ENCODE measurements at places on chromosomes 5 and 9.
A peak's percentile ranks its signal among the peaks of the same experiment; 100 is the strongest.

- H3K27me3 ChIP-seq = no peaks in the 10 kb centered on the region
- no peaks in the 10 kb centered on the region for H3K4me1 ChIP-seq
- no peak for DNase-seq
Measured at GRCh38 chr9:76603931-76604570, 145.1 kb downstream of the GCNT1 start.

DNA sequence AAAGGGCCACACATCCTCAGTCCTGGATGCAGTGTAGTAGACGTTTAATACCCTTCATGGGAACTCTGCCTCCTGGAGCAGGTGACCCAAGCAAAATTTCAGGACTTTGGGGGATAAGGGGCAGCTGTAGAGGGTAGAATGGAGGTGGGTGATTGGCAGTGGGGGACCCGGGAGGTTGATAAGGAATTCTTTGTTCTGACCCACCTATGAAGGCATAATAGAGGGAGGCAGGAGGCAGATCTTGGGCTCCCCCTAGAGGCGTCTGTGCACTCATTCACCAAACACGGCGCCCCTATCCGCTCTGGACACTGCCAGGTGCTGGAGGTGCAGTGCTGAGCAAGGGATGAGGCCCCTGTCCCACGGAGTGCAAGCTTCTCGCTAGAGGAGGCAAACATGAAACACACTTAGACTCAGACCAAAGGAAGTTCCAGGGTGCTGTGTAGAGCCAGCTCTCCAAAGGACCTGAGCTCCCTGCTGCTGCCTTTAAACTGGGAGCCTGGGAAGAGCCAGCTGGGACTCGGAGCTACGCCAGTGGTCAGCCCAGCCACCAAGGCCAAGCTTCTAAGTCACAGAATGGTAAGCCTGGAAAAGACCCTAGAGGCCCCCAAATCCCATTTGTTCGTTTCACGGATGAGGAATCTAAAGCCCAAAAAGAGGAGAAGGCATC, 7.7 kb downstream of the IL17B start:
- no peaks in the 10 kb centered on the region for H3K4me1 ChIP-seq
- H3K27me3 ChIP-seq = no peaks in the 10 kb centered on the region
- no peak overlapping the region for H3K27ac ChIP-seq
- no peaks in the 10 kb centered on the region for H3K36me3 ChIP-seq
- DNase-seq = peak; percentile 74

DNA sequence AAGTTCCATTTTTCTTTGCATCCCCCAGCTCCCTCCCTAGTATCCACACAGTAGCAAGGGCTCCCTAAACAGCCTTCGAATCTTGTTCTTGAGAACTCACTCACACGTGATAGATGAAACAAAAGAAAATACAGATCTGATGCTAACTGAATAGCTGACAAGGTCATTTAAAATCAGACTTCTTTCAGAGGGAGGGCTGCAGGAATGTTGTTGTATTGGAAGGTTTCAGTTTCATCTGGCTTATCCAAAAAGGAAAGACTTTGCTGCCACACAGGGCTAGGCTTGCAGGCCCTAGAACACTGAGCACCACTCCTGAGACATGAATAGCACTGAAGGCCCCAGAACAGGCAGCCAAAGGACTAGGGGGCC, 3.2 kb downstream of the CD180 start:
- H3K4me3 ChIP-seq = no peak overlapping the region
- no peaks in the 10 kb centered on the region for H3K27me3 ChIP-seq
- no peak overlapping the region for H3K27ac ChIP-seq

DNA sequence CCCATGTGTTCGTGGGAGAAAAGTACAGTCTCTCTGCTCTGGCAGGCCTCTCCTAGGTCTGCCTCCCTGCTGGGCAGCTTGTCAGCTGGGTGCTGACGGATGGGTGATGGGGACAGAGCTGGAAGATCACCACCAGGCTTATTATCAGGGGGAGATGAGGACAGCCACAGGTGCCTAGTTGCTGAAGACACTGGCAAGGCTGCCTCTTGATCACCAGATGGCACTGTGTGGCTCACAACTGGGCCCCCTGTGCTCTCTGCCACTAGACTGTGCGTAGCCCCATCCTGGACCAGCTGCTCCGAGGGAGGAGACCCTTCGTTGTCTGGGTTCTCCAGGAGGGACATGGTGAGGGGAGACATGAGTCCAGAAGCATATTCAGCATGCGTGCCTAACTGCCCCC, 73.0 kb downstream of the KIF24 start:
- DNase-seq = no peak
- peaks cover 9% of the 10 kb centered on the region for H3K4me1 ChIP-seq
- peaks cover 15% of the 10 kb centered on the region for H3K36me3 ChIP-seq
- H3K27me3 ChIP-seq = no peaks in the 10 kb centered on the region

DNA sequence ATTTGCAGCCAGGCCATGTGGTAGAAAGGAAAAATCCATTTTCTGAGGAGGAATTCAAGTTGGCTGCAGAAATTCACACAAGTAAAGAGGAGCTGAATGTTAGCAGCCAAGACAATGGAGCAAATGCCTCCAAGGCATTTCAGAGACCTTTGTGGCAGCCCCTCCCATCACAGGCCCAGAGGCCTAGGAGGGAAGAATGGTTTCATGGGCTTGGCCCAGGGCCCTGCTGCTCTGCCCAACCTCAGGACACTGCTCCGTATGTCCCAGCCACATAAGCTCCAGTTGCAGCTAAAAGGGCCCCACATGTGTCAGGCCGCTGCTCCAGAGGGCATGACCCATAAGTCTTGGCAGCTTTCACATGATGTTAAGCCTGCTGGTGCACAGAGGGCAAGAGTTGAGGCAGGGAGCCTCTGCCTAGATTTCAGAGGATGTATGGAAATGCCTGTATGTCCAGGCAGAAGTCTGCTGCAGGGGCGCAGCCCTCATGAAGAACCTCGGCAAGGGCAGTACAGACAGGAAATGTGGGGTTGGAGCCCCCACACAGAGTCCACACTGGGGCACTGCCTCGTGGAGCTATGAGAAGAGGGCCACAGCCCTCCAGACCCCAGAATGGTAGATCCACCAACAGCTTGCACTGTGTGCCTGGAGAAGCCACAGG, 144.2 kb upstream of the EPB41L4A start:
- no peaks in the 10 kb centered on the region for H3K36me3 ChIP-seq
- no peaks in the 10 kb centered on the region for H3K4me1 ChIP-seq
- H3K27ac ChIP-seq = no peak overlapping the region
- H3K4me3 ChIP-seq = no peak overlapping the region

GRCh38 chr9:11686733-11687132, 1006.5 kb upstream of the TYRP1 start:
- no peaks in the 10 kb centered on the region for H3K4me1 ChIP-seq
- no peak for DNase-seq
- H3K36me3 ChIP-seq = no peaks in the 10 kb centered on the region
- H3K27me3 ChIP-seq = no peaks in the 10 kb centered on the region

DNA sequence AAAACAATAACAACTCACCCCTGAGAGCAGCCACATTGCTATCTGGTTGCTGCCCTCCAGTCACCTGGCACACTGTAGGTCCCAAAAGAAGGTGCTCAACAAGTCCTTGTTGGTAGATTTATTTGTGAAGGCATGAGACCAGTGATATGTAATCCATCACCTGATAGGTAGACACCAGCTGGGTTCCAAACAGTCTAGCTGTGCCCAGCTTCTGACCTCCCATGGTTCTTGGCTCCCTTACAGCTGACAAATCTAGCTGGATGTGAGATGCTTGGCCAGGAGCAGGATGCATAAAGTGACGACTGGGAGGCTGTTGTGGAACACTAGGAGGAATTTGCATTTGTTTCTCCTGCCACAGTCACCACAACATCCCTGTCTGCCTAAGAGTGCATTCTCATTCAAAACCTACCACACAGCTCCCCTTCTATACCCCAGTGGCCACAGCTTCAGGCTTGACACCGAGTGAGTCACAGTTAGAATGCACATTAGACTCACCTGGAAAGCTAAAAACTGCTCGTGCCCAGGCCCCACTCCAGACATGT, 7.8 kb upstream of the VLDLR start:
- no peaks in the 10 kb centered on the region for H3K4me1 ChIP-seq
- no peaks in the 10 kb centered on the region for H3K27me3 ChIP-seq
- no peak for DNase-seq

DNA sequence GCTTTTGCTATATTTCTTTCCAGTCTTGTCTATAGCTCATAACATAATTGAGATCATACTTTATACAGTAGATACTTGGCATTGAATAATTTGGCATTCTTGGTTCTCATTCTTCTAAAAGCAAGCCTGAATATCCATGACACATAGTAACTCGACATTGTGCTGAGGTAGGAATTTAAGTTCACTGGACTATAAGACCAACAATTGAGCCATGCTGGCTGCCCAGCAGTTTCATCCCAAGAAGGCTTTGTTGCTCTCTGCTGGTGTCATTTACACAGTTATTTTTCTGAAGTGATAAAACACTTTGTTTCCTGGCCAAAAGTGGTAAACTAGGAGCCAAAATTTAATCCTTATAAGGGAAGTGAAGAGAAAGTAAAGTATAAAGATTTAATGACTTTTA, 192.0 kb downstream of the ADAMTSL1 start:
- H3K4me1 ChIP-seq = peaks cover 14% of the 10 kb centered on the region
- H3K27me3 ChIP-seq = no peaks in the 10 kb centered on the region
- no peak overlapping the region for H3K4me3 ChIP-seq
- no peaks in the 10 kb centered on the region for H3K36me3 ChIP-seq
- no peak for DNase-seq
- no peak overlapping the region for H3K27ac ChIP-seq

DNA sequence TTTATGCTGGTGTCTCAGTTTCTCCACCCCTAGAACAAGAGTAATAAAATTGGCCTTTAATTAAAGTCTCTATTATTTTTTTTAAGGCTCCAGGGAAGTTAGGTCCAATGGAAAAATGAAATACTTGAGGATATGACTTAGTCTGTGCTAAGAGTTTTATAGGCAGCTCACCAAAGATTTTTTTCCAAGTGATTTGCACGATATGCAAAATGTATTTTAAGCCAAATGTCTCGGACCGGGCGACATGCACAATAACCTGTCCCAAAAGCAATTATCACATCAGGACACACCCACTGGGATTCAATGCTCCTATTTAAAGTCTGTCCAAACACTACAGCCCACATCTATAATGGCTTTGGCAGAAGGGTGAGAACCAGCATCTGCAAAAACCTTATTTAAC, 136.1 kb upstream of the ANKH start:
- H3K4me3 ChIP-seq = no peak overlapping the region
- H3K27me3 ChIP-seq = no peaks in the 10 kb centered on the region
- no peaks in the 10 kb centered on the region for H3K36me3 ChIP-seq
- peak overlapping the region; percentile 87 for H3K27ac ChIP-seq
- H3K4me1 ChIP-seq = peaks cover 21% of the 10 kb centered on the region
- DNase-seq = no peak

DNA sequence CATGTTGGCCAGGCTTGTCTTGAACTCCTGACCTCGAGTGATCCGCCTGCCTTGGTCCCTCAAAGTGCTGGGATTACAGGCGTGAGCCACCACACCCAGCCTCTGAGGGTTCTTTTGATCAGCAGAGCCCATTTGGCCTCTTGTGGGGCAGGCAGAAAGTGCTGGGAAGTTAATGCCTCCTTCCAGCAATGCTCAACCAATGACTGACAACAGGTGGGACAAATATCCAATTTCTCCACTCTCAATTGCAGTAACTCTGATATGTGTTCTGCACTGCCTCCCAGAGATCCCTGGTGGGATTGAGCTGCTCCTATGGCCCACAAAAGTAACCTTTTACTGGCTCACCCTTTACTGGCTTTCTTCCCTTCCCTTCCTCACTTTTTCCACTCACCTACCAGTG, 79.9 kb upstream of the APC start:
- no peaks in the 10 kb centered on the region for H3K36me3 ChIP-seq
- H3K27ac ChIP-seq = no peak overlapping the region
- H3K4me1 ChIP-seq = no peaks in the 10 kb centered on the region

GRCh38 chr9:110797611-110798010, 129.0 kb downstream of the MUSK start:
- no peak for DNase-seq
- H3K27ac ChIP-seq = no peak overlapping the region
- no peaks in the 10 kb centered on the region for H3K27me3 ChIP-seq
- no peak overlapping the region for H3K4me3 ChIP-seq

- H3K4me1 ChIP-seq = no peaks in the 10 kb centered on the region
- no peaks in the 10 kb centered on the region for H3K27me3 ChIP-seq
- H3K4me3 ChIP-seq = no peak overlapping the region
- H3K36me3 ChIP-seq = no peaks in the 10 kb centered on the region
Measured at GRCh38 chr9:134062461-134063087, 5.3 kb downstream of the BRD3 start.

GRCh38 chr5:119309326-119309725, 46.5 kb upstream of the TNFAIP8 start:
- DNase-seq = no peak
- no peak overlapping the region for H3K4me3 ChIP-seq
- H3K4me1 ChIP-seq = no peaks in the 10 kb centered on the region
- H3K27me3 ChIP-seq = no peaks in the 10 kb centered on the region

- H3K27me3 ChIP-seq = no peaks in the 10 kb centered on the region
- H3K4me1 ChIP-seq = peaks cover 4% of the 10 kb centered on the region
- no peak overlapping the region for H3K27ac ChIP-seq
- H3K36me3 ChIP-seq = no peaks in the 10 kb centered on the region
- H3K4me3 ChIP-seq = no peak overlapping the region
Measured at GRCh38 chr5:96905864-96906263, 29.6 kb downstream of the ERAP2 start.

DNA sequence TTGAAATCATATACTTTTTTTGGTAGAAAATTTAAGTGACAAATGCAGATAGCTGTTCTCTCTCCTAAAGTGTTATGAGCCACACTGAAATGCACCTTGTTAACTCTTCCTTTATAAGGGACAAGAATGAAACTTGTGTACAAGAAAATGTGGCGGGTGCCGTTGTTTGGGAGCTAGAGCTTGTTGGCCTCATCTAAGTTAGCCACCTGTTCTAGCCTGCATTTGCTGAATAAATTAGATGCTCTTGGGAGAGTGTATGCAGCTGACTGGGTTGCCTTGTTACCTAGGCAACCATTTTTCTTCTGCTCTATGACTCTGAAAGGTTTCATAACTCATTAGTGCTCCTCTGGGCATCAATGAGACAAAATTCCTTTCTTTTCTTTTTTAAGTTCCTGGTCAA, 174.3 kb downstream of the TAF11L14 start:
- H3K27me3 ChIP-seq = no peaks in the 10 kb centered on the region
- no peaks in the 10 kb centered on the region for H3K36me3 ChIP-seq
- no peak overlapping the region for H3K4me3 ChIP-seq
- no peaks in the 10 kb centered on the region for H3K4me1 ChIP-seq
- no peak overlapping the region for H3K27ac ChIP-seq

DNA sequence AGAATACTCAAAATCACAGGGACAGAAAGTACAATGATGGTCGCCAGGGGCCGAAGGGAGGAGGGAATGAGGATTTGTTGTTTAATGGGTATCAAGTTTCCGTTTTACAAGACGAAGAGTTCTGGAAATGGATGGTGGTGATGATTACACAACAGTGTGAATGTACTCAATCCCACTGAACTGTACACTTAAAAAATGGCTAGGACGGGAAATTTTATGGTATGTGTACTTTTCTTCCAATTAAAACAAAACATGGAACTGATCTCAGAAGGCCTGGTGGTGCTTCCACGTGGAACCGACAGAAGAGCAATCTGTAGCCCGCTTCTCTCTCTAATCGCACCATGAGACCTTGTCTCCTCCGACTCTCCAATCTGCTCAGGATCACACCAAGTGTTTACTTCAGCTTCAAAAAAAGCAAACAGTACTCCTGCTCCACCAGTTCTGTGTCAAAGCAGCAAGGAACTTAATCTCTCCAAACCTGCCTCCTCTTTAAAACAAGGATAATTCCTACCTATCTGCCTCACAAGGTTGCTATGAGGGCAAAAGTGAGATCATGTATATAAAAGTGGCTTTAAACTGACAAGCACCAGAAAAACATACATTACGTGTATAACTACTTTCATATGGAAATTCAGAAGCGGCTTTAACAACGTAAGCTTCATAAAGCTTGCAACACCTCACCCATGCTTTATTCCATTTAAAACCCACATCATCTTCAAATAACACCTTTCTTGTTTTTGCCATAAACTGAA, 2.1 kb downstream of the ECPAS start:
- DNase-seq = no peak
- H3K36me3 ChIP-seq = no peaks in the 10 kb centered on the region
- H3K27ac ChIP-seq = peak overlapping the region; percentile 98
- H3K4me3 ChIP-seq = peak overlapping the region; percentile 83
- peaks cover 20% of the 10 kb centered on the region for H3K4me1 ChIP-seq
- H3K27me3 ChIP-seq = no peaks in the 10 kb centered on the region
